ENCODE measurements at places on chromosomes 1 and 21. TPM values are rescaled to one million over a fixed set of nuclear protein-coding genes. Genes with fewer than 3 reads are reported as not detected.

SMYD3 gene
- 21.3 TPM for total RNA-seq

LENEP gene
- total RNA-seq: 0.99 TPM

C8A gene
- total RNA-seq: not detected

SMIM1 gene
- total RNA-seq: 2.0 TPM

GFI1 gene
- 42.8 TPM for total RNA-seq

PKP1 gene
- total RNA-seq: not detected

DNA sequence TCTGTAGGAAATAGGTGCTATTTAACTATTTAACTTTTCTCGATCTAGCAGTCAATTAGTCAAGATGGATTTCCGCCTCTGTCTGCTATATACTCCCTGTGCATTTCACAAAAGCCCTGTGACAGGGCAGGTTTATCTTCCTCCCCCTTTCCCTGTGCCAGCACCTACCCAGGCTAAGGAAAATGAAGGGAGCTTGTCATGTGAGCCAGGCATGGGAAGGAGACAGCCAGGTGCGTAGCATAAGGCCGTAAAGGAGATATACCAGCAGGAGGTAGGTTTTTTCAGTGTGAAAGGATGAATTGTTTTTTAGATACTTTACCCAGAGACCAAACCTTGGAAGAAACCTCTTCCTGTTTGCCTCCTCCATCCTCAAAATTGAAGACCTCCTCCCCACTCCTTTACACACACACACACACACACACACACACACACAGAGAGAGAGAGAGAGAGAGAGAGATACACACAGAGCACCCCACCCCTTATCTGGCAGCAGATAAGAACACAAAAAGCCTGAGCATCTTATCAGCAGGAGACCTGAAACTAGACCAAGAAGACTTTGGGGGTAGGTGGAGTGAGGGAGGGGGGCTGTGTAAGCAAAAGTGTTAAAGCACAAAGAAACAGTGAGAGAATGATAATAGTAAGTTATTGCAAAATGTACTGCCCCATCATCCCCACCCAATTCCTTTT is 12.0 kb upstream of the TARBP1 start:
- H3K27ac ChIP-seq: no peak overlapping the region
- H3K4me3 ChIP-seq: no peak overlapping the region
- no peaks in the 10 kb centered on the region for H3K36me3 ChIP-seq
- no peaks in the 10 kb centered on the region for H3K27me3 ChIP-seq

DNA sequence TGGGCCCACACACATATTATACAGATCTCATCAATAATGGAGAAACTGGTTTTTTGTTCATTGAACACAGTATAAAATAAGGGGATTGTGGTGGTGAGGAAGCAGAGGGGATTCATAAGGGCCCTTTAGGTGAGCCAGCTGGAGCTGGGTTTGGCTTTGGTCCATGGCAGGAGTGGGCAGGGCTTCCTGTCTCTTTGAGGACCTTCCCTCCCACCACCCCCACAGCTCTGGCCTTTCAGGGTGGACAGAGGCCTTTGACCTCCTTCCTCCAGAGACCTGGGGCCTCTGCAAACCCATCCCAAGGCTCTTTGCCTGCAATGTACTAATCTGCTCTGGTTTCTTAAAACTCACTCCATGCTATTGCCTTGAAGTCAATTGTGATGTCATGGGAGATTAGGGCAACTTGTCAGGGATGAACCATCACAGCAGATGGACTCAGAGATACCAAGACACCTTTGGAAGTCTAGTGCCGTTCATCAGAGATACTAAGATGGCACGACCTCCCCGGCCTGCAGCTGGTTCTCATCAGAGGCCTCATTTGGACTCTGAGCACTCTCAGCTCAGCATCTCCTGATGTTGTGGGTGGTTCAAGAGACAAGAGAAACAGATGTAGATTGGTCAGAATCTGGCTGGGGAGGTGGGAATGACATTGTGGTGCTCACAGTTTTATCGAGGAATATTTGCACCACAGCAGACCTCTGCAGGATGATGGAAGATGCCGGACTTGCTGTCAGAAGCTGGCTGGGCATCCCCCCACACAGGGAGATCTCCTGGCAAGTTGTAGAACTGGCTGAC is 37.9 kb downstream of the LHX4 start:
- H3K27ac ChIP-seq: no peak overlapping the region
- H3K4me1 ChIP-seq: no peaks in the 10 kb centered on the region
- no peaks in the 10 kb centered on the region for H3K36me3 ChIP-seq

DNA sequence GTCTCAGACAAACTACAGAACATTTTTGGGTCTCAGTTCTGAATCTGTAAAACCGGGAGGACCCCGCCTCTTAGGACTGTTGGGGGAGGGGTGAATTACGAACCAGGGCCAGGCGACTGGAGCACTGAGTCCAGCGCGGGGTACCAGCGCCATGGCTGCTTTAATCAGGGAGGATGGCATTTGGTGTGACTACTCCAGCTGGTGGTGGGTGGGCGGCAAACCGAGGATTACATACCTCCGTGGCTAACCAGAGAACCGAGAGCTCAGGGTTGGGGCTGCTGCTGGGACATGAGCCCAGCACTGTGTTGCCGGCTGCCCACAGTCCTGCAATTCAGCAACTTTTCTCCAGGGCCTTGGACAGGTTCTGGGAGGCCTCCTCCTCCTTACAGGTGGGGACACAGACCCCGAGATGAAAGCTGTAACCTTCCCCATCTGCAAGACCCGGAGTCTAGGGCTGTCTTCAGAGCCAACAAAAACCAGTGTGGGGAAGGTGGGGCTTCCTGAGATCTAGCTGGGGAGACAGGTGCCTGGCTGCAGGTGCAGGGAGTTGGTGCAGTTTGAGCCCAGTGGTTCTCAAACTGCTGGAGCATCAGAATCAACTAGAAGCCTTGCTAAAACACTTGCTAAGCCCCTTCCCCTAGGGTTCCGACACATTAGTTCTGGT is 273.5 kb downstream of the FOXD2 start:
- H3K27ac ChIP-seq: no peak overlapping the region
- H3K4me3 ChIP-seq: no peak overlapping the region
- H3K36me3 ChIP-seq: no peaks in the 10 kb centered on the region

- peaks cover 67% of the 10 kb centered on the region for H3K4me1 ChIP-seq
- no peaks in the 10 kb centered on the region for H3K27me3 ChIP-seq
- DNase-seq: peak; percentile 83
- peaks cover 7% of the 10 kb centered on the region for H3K36me3 ChIP-seq
- peak overlapping the region; percentile 87 for H3K27ac ChIP-seq
Measured at GRCh38 chr1:167454894-167455785, 63.2 kb downstream of the CD247 start.

- no peaks in the 10 kb centered on the region for H3K36me3 ChIP-seq
- H3K4me3 ChIP-seq: no peak overlapping the region
- H3K4me1 ChIP-seq: peaks cover 7% of the 10 kb centered on the region
- H3K27ac ChIP-seq: no peak overlapping the region
- H3K27me3 ChIP-seq: no peaks in the 10 kb centered on the region
Measured at GRCh38 chr1:8174807-8175206, 143.1 kb upstream of the SLC45A1 start.

- H3K4me3 ChIP-seq: no peak overlapping the region
- no peak overlapping the region for H3K27ac ChIP-seq
- H3K27me3 ChIP-seq: no peaks in the 10 kb centered on the region
- H3K4me1 ChIP-seq: no peaks in the 10 kb centered on the region
- H3K36me3 ChIP-seq: peaks cover 8% of the 10 kb centered on the region
- no peak for DNase-seq
Measured at GRCh38 chr21:29164323-29164942, 34.0 kb downstream of the MAP3K7CL start.

GRCh38 chr1:62438163-62438562 is 1.3 kb downstream of the USP1 start:
- peak overlapping the region; percentile 82 for H3K4me3 ChIP-seq
- no peaks in the 10 kb centered on the region for H3K27me3 ChIP-seq
- H3K4me1 ChIP-seq: peaks cover 32% of the 10 kb centered on the region
- peaks cover 39% of the 10 kb centered on the region for H3K36me3 ChIP-seq
- peak overlapping the region; percentile 80 for H3K27ac ChIP-seq
- no peak for DNase-seq

- H3K4me1 ChIP-seq: peaks cover 2% of the 10 kb centered on the region
- H3K27me3 ChIP-seq: no peaks in the 10 kb centered on the region
- H3K36me3 ChIP-seq: no peaks in the 10 kb centered on the region
Measured at GRCh38 chr1:91608876-91609275, 108.2 kb downstream of the CDC7 start.

DNA sequence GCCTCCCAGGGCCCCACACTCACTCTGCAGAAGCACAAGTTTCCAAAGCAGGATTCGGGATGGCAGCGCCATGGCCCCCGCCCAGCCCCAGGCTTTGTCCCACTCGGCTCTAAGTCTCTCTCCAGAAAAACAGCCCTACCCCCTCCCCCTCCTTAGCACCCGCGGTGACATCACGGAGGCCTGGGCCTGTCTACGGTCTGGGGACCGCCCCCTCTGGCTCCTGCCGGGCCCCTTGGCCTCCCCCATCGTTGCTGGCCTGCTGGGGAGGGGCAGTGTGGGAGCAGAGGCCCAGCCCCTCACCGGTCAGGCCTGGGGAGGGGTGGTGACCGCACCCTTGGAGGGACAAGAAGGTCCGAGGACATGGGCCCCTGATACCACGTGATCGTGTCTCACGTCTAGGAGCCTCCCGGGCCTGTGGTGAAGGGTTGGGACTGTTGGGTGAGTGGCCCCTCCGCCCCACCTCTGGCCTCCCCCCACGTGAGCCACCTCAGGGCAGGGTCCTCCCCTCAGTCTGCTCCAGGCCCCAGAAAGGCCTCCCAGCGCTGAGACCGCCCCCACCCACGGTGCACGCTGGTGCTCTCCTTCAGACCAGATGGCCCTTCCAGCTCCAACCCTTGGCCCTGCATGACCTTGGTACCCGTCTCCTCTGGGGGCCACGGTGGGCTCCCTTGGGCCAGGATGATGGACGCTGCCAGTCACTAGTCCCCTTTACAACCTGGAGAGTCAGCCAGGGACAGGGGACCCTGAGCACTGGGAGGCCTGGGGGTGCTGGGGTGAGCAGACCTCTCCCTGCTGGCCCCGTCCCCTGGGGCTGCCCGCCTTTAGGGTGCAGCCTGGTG is at the start of gene MXRA8:
MXRA8 (minus strand) TSS at position 123 of the 839 bp plus-strand sequence; CDS start at position 72, 51 bp downstream.
- H3K36me3 ChIP-seq: no peaks in the 10 kb centered on the region
- no peak within 1 kb of the TSS for H3K4me3 ChIP-seq
- no peak for DNase-seq
- H3K4me1 ChIP-seq: peaks cover 17% of the 10 kb centered on the region
- no peak within 1 kb of the TSS for H3K27ac ChIP-seq
- H3K27me3 ChIP-seq: peaks cover 9% of the 10 kb centered on the region

DNA sequence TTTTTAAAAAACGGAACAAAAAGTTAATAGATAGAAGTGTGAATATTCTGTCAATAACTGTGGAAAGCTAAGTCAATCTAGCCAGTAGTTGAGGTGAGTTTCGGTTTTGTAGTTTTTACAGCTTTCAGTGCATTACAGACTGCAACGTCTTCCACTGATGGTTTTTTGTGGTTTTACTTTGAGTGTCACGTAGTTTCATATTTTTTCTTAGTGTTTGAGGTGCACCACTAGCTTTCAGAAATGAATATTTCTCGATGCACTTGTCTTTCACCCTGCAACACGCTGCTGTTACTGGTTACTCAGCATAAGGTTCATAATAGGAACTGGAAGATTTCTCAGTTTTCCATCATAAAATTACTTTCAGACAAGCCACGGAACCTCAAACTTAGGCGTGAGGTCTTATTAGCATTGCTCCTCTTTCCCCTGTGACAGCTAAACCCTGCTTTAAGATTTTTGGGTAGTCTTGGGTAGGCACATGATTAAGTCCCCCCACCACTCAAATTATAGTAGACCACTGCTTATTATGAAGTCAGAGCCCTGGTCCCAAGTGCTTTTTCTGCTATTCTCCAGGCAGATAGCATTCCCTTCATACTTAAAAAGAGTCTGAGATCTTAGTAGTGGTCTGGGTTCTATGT is 1412.7 kb downstream of the KCNT2 start:
- no peak overlapping the region for H3K4me3 ChIP-seq
- peaks cover 3% of the 10 kb centered on the region for H3K4me1 ChIP-seq
- H3K27me3 ChIP-seq: peaks cover 3% of the 10 kb centered on the region
- no peaks in the 10 kb centered on the region for H3K36me3 ChIP-seq

DNA sequence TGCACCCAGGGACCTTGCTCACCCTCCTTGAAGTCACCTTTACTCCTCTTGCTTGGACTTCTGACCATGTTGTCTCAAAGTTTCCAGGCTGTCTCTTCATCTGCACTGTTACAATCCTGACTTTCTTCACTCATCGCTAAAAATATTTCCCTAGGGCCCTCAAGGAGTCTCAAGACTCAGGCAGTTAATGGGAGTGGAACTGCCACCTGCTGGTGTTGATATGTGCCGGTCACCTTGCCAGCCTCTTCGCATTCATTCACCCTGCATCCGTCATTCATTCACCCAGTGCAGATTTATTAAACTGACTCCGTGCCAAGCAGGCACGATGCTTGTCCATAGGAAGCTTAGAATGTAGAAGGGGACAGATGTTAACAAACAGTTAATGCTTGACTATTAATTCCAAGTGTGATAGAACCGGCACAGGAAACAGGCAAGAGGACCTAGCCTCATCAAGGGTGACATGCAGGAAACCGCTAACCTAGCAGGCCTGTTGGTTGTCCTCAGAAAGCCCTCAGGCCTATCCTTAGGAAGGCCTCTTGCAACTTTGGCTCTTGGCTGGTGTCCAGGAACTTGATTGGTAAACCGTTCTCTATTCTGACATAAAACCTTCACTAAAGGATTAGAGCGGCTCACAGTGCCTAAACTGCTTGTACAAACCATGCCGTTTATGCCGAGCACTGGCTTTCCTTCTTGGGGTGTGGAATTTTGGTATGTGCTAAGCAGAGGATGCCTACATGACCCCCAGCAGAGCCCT is 342.2 kb downstream of the CAMTA1 start:
- H3K36me3 ChIP-seq: no peaks in the 10 kb centered on the region
- H3K4me3 ChIP-seq: no peak overlapping the region
- no peaks in the 10 kb centered on the region for H3K4me1 ChIP-seq
- peaks cover 9% of the 10 kb centered on the region for H3K27me3 ChIP-seq
- DNase-seq: no peak

- peaks cover 6% of the 10 kb centered on the region for H3K27me3 ChIP-seq
- no peaks in the 10 kb centered on the region for H3K4me1 ChIP-seq
Measured at GRCh38 chr1:219587401-219587800, 25.5 kb downstream of the ZC3H11B start.

DNA sequence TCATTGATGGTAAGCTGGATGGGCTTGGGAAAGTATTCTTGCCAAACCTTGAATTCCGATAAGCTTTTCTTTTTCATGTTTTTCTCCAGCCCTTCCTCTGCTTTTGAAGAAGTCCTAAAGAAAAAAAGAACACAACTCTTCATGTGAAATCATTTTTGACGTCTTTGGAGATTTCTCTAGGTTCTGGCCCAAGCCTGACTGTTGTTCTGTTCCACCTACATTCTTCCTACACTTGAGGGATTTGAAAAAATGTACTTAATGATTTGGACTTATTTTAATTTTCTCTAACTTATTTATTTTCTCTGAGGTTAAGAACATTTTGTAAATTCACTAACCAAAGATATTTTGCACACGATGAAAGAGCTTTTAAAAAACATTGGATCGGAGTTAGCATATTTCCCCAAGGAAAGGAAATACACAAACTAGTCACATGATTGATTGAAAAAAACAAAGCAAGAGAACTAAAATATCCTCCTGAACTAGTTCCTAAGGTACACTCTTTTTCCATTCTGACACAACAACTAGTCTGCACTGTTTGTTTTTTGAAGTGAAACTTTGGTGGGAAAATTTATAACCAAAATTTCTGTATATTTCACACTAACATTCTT is 82.3 kb downstream of the LTN1 start:
- no peak for DNase-seq
- H3K4me3 ChIP-seq: no peak overlapping the region
- H3K4me1 ChIP-seq: no peaks in the 10 kb centered on the region

All from activated naive CD4-positive, alpha-beta T cell treated with anti-CD3 and anti-CD28 coated beads for 36 hours (primary cell).